ENCODE measurements at places on chromosomes 7 and 10.

DNA sequence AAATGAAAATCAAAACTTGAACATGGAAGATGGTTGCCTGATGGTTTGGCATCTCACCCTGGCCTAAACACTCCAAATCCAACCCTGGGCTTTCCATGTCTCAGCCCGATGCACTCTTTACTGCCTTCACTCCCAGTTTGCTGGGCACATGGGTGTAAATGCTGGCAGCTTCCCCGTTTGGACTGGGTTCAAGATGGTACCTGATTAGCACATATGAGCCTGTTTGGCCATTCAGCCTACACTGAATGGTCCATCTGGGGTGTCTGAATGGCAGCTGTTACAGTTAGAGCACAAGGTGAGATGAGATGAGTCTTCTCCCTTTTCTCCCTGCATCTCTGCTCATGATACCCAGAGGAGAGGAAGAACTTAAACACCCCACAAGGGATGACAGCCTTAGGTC is 37.1 kb downstream of the ATXN7L1 start:
- no peak for DNase-seq

GRCh38 chr7:27147199-27148030 is at the start of gene HOXA6:
TSS of gene HOXA6 (minus strand) at chr7:27147774. CDS start at chr7:27147749, 25 bp downstream.
- DNase-seq = no peak

- no peak for DNase-seq
Measured at GRCh38 chr10:78109210-78109609, 75.5 kb downstream of the RPS24 start.

GRCh38 chr10:79375321-79376077 is 28.2 kb downstream of the PPIF start:
- no peak for DNase-seq

- DNase-seq = no peak
Measured at GRCh38 chr7:143372070-143372469, 9.1 kb upstream of the ZYX start.

- no peak for DNase-seq
Measured at GRCh38 chr10:62801871-62802270, 2.6 kb upstream of the ADO start.

DNA sequence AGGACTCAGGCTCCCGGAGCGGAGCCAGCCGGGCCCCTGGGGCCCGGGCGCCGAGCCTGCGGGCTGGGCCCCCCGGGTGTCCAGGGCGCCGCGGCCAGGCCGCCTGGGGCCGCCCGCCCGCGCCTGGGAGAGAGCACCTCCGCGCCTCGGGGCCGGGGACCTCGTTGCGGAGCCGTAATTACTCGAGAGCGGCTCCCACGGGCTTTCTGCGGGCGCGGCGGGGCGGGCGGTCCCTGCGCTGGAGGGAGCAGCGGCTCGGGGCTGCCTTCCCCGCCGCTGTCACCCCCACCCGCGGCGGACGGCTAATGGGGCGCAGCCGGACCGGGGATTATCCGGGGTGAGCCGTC is 1.5 kb downstream of the GNB2 start:
- no peak for DNase-seq

DNA sequence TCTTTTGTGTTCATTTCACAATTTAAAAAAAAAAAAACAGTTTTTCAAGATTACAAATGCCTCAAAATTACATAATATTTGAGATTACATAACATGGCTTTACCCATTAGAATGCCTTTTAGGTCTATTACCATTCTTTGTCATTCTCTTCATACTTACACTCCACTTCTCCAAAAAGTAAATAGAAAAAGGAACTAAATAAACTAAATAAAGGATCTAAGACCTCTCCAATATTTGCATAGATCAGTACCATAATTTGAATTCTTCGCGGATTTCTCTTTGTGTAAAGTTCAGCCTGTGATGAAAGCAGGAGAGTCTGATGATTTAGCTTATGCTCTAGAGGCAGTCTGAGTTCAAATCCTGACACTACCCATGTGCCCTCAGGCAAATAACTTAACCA is 56.4 kb upstream of the C1GALT1 start:
- no peak for DNase-seq

DNA sequence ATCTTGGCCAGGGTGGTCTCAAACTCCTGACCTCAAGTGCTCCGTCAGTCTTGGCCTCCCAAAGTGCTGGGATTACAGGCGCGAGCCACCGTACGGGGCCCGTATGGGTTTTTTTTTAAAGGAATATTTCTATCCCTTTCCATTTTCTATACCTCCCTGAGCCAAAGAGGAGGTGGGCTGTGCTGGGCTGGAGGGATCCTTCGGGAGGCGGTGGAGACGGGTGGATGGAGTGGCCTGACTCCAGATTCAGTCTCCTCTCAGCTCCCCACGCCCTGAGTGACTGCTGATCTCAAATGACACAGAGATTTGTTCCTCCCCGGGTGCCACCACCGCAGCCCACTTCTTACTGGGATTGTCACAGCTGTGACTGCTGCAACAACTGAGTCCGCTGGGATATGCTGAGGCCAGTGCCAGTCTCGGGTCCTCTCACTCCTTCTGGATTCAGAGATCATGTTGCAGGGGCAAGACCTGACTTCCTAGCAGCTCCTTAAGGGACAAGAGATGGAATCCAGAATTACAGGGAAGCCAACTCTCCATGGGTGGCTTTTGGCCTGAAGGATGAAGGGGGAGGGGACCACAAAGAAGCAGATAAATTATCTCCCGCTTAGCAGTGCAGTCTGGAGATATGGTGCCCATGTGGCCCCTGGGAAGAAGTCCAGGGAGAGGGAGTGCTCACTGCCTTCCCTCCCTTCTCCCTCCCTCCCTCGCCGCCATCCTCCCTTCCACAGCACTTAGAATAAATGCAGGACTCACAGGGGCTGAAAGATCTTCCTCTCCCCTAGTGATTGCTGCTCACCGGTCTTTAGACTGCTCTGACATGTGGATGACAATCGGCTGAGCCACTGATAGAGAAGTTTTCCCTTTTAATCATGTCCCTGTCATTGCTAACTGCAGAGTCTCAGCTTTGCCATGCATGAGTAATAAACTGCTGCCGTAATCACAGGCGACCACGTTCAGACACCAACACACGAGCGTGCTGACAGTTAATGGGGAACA is 14.3 kb downstream of the GALNT17 start:
- no peak for DNase-seq

DNA sequence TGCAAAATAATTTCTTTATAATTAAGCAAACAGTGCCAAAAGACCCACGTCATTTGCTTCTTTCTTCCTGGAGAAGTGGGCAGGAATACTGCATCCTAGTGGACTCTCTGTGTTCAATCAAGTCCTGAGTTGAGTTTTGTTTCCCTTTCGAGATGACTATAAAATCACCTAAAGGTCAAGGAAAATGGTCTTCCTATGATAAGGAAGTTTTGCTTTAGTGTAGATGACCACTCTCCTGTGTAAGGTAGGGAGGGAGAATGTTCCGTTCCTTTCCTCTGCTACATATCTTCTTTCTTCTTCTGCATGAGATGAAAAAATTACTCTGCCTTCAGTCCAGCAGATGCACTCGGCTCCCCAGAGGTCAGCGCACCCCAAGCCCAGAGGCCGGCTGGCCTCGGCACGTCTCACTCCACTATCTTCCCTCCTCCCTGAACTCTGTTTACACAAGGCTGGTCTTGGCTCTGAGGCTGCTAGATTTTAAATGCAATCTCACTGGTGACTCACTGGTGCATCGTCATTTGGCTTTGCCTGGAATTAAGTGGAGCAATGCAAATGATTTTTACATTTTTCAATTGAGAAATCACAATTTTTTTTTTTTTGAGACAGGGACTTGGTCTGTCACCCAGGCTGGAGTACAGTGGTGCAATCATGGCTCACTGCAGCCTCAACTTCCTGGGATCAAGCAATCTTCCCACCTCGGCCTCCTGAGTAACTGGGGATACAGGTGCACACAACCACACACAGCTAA is 18.6 kb upstream of the VDAC2 start:
- no peak for DNase-seq

- DNase-seq = no peak
Measured at GRCh38 chr10:29120216-29120615, 168.7 kb upstream of the LYZL1 start.

GRCh38 chr10:75861582-75861981 is 430.2 kb downstream of the LRMDA start:
- no peak for DNase-seq

DNA sequence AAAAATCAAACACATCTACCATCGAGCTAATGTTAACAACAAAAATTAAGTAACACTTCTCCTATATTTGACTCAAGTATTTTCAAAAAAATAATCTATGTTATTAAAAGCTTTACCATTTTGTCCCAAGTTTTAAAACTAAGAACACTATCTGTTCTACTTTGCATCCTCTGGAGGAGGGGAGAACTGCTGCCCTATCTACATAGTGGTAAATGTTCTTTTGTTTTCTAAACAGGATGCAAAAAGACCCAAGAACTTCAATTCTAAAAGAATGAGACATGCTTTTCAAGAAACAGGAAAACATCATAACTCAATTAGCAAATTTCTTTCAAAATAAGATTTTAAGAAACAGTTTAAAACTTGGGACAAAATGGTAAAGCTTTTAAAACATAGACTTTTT is 14.8 kb downstream of the SLC26A3 start:
- no peak for DNase-seq

DNA sequence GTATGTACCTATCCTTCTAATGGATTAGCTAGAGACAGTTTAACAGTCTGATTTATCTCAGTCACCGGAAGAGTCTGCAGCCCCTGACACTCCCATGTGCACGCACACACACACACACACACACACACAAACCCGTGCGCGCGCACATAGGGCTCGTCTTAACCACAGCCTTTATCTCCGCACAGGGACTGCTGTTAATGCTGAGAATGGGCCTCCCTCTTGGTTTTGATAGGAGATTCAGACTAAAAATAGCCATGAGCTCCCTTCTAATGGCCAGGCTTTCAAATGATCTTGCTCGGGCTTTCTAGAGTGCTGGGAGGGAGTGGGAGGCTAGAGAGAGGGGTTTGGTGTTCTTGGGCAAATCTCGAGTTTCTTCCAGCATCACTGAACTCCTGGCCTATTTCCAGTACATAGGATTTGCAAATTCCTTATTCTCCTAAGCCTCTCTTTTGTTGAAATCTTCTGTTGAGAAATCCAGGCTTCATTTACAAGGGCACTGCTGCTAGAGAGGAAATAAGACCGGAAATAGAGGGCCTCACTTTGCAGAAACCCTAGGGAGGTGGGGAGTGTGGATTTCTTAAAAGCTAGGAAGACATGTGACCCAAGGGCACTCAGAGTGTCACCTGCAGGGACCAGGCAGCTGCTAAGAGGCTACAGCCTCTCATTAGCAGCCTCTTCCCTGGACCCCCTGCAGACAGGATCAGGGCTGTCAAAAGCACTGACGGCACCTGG is 2.4 kb downstream of the TMEM72 start:
- no peak for DNase-seq

DNA sequence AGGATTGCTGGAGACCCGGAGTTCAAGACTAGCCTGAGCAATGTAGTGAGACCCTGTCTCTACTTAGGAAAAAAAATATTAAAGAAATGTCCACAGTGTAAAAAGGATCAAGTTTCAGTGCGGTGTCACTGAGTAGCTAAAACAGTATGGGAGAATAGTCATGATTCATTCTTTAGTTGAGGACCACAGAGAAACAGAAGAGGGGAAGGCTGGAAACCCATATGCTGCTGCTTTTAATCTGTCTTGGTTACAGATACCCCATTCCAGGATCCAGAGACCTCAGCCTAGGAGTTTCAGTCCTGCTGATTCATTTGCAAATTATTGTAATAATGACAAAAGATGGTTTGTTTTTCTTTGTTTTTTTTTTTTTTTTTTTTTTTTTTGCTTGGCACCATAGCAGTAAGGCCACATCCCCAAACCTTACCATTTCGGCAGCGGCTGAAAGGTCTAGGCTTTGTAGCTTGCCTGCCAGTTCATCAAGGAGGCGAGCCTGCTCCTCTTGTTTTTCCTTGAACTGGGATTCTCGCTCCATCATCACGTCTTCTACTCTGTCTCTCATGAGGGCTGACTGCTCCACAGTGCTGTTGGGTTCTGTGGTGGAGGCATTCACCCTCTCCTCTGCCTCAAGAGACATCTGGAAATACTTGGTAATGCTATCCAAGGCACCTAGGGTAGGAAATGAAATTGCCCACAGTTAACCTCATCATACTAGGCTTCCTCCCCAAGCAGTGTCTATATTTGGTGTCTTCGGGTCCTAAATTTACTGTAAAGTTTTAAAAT is 44.2 kb downstream of the DLD start:
- no peak for DNase-seq

DNA sequence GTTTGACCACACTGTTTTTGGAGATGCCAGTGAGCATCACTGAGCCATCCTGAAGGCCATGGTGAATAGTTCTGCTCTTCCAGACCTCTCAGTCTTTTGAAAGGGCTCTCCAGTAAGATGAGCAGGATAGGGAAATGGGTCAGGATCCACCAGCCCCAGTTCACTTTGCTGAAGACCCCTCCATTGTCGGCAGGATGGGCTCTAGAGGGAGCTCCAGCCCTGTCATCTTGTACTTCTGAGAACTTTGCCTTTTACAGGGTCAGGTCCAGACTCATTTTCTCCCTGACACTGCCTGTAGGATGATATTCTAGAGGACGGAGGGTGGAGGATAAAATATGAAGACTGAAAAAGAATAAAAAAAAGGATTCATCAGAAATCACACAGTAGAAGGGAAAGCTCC is 13.1 kb downstream of the LHFPL3 start:
- no peak for DNase-seq

GRCh38 chr10:103458720-103459119 is at the start of gene CALHM1:
TSS of gene CALHM1 (minus strand) at chr10:103458900. CDS start at chr10:103458751, 149 bp downstream.
- DNase-seq = no peak

DNA sequence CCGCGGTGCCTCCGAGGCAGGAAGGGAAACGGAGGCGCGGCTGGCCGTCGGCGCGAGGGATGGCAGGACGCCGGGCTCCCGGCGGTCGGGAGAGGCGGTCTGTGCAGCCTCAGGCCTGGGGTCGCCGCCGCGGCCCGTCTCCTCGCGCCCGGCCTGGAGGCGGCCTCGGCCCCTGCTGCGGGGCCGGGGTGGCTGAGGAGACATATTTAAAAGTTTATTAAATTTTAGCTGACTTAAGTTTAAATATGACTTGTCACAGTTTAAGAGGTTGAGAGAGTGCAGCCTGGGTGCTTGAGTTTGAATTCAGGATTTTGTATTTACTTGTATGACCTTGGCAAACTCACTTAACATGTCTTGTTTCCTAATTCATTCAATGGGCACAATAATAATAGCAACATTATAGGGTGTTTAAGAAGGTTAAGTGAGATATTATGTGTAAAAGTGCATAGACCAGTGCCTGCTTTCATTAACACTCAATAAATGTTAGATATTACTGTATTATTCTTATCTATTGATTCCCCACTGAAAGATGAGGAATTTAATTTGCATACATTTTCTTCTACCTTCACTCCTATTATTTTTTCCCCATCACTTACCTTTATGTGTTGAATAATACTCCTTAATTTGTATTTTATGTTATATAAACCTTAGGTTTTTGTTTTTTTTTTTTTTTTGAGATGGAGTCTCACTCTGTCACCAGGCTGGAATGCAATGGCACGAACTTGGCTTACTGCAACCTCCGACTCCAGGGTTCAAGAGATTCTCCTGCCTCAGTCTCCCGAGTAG is 718 bp downstream of the DYNC2I1 start:
- DNase-seq = no peak

DNA sequence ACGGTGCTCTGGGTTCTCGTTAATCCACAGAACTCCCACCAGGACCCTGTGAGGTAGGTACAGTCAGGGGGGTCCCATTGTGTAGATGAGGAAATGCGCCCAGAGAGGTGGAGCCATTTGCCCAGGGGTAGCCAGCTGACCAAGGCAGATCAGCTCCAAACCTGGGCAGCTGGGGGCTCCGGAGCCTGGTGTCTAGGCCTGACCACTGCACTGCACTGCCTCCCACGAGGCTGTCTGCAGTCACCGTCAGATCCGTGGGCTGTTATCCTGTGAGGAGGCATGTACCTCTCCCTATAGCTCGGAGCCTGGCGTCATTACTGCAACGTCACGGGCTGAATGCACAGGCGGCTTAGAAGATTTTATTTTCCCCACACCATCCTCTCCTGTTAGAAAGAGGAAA is 411.8 kb upstream of the FOXK1 start:
- no peak for DNase-seq

Measured in cortex of kidney (tissue), 1 donor.